EL (cell line): ENCODE measurements at places on chromosomes 7 and 10.
A peak's percentile ranks its signal among the peaks of the same experiment; 100 is the strongest.

DNA sequence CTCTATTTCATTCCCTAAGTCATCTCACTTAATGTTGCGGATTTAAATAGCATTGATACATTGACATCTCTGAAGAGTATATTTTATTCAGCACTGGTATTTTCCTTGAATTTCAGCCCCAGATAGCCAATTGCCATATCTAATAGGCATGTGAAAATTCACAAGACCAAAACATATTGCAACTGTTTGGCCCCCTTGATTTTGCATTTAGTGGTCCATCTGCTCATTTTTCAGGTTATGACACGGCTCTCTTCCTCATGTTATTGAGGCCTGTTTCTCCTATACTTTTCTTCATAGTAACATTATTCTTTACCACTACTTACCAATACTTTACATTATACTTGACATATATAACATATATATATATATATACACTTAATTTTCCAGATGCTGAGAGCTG lies 43.7 kb downstream of the MKLN1 start:
- no peak for DNase-seq

- DNase-seq: no peak
These were observed 72.9 kb downstream of the ADARB2 start for GRCh38 chr10:1664333-1664964.

DNA sequence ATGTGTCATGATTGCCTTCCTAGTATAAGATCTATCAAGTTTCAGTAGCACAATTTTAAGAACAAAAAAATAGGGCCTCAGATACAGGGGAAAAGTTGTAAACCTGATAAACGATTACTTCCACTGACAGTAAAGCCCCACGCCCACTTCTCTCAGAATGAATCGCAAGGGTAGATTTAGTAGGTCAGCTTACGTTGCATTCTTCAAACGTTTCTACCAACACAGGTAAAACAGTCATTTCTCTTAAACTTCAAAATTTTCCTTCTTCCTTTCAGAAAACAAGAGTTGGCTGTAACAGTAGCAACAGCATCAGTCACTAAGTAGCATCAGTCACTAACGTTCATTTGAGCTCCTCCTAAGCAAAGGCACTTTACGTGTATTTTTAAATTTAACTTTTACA lies 221.5 kb downstream of the ADAM12 start:
- DNase-seq: no peak

DNA sequence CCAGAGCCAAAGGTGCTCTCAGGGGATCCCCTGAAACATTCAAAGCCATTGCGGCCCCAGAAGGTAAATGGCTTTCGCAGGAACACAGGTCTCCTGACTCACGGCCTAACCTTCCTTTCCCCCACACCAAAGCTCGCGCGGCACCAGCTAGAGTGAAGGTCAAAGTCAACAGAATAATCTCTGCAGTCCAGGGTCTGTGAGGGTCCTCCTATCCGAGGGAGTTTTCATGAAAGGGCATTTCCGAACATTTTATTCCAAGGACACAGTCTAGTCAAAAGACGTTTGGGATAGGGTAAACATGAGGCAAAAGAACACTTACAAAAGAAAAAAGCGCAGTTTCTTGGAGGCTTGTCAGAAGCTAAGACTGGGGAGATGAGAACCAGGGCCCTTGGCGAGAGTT lies 559 bp upstream of the STEAP2 start:
- DNase-seq: no peak

DNA sequence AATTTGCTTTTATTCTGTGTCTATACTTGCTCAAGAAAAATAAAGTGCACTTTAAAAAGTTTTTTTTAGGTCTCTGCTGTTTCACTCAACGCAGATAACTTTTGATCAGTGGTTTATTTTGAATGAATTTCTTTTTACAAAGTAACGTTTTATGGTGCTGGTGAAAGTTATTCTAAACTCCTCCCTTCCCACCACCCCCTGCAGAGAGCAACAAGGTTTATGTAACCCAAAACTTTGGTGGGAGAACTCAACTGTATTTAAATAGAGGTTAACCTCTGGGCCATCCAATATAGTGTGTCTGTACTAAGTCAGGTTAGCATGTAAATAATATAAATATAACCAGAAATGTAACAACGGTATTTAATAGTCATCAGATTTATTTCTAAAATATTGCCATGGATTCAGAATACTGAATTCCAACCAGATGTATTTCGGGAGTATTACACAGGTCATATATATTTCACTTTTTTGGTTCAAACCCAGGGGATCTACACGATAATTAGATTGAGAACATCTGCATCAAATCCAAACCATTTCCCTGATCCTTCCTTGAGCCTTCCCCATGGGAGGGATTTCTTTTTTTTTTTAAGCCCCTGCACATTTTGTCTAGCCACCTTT lies 3.9 kb upstream of the CUX1 start:
- DNase-seq: no peak

DNA sequence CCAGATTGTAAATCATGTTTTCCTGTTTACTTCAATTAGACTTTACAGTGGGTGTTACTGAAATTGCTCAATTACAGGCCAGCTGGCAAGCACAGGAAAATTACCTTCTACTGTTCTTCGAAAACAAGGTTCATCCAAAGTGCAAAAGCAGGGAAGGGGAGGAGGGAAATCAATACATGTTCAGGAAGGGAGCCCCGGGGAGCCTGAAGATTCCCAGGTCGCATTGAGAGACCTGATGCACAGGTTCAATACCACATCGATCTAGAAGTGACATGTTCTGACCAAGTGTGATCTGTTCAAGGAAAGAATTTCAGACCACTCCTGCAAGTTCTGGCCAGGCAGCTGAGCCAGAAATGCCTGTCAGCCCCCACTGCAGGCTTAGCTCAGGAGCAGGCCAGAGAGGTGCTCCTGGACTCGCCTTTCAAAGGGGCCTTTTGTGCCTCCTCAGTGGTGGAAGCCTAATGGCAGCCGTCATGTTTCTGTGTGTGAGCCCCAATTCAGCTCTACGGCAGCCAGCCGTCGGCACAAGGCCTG lies 35.9 kb downstream of the FAM53B start:
- no peak for DNase-seq

DNA sequence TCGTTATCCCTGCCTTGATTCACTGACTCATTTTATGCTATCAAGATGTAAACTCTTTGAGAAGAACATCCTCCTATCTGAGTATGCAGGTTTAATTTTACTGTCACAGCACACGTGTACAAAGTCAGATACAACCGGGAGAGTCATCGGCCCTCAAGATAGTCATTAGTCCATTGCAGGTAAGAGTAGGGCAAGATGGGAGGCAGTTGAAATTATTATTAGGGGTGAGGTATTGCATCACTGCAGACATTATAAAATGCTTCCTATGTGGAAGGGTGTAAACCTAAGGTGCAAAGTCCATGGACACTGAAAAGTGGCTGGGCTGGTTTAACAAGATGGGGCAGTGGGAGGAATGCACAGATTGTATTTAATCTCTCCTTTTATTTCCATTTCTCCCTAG lies 113.7 kb downstream of the ARL4A start:
- DNase-seq: no peak

DNA sequence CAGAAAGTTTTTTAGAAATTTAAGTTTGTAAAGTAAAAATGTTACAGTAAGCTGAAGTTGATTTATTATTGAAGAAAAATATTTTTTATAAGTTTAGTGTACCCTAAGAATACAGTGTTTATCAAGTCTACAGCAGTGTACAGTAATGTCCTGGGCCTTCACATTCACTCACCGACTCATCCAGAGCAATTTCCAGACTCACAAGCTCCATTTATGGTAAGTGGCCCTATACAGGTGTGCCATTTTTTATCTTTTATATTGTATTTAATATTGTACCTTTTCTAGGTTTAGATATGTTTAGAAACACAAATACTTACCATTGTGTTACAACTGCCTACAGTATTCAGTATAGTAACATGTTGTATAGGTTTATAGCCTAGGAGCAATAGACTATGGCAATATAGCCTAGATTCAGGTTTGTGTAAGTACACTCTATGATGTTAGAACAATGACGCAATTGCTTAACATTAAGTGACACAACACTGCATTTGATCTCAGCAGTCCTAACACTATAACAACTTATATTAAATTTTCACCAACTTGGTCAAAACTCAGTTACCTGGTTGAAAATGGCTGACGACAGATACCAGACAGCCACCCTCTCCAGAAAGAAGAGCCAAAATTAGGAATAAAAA lies 45.7 kb downstream of the HIBADH start:
- no peak for DNase-seq

DNA sequence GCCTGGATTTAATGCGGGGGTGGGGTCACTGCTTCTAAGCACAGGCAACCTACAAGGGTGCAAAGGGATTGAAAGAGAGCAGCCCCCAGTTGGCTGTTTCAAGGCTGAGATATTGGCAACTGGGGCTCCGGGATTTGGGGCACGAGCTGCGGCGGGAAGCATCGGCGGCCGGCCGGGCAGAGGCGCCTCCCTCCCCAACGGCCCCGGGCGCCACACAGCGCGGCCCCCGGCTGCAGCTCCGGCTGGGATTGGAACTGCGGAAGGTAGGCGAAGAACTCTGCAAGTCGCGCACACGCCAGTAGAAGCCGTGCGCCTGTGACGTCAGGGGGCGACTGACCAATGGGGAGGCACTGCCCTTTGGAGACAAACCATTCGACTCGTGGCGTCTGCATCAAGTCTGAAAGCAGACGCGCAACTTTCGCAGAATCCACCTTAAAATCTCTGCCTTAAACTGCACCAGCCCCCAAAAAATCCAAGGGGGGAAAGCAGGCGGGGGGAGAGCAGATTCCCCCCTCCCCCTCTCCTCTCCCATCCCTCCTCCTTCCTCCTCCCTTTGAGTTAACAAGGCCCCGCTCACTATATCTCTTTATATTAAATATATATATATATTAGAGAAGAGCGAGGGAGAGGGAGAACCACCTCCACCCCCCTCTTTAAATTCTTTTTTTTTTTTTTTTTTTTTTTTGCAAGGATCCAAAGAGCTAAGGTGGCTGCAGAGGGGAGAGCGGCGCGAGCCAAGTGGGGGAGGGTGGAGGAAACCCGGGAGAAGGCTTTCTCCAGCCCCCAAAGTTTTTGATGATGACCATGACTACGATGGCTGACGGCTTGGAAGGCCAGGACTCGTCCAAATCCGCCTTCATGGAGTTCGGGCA lies at the start of gene DLX6:
Gene DLX6 (plus strand): TSS at position 371 of the 872 bp plus-strand sequence. CDS start 425 bp downstream, at position 796.
- DNase-seq: peak; percentile 20

- DNase-seq: no peak
These were observed 363.8 kb upstream of the SHH start for GRCh38 chr7:156176039-156176438.

DNA sequence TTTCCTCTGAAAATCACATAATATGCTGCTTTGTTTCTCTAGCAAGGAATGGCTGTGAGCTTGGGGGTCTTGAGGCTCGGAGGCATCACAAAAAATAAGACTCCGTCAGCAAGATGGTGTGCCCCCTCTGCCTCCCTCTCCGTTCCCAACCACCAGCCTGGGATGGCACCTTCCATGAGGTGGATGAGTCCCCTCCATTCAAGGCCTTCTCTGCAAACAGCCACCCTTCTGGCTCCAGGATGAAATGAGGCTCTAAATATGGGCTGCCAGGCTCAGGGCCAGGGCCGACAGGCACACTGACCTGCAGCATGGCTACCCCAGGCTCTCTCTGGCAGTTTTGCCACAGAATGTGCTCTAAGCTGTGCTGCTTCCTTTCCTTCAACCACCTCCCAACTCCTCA lies 521.5 kb downstream of the PTPRN2 start:
- DNase-seq: no peak

- no peak for DNase-seq
These were observed 452.4 kb upstream of the AKR1E2 start for GRCh38 chr10:4373612-4374011.

DNA sequence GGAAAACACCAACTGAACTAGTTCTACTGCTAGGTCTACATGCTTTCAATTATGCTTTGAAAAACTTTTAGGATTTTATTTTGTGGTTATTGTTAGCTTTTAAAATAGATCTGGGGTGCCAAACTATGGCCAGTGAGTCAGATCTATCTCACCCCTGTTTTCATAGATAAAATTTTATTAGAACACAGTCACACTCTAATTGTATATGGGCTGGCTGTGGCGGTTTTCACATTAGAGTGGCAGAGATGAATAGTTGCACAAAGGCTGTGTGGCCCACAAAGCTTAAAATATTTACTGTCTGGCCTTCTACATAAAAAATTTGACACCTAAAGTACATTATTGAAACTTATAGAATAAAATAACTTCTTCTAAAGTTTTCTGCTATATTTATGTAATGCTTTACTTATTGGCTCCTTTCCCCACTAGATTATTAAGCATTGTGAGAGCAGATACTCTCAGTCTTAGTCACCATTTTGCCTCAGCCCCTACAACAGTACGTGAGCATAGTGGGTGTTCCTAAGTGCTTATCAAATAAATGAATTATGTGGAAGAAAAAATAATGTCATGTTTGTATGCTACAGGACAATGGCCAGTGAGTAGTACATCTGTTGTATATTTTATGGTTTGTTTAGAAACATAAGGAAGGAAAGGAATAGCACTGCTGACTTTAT lies 5.4 kb upstream of the SUV39H2 start:
- peak; percentile 78 for DNase-seq

- no peak for DNase-seq
These were observed 18.4 kb upstream of the KLF14 start for GRCh38 chr7:130752424-130752823.

GRCh38 chr10:13219685-13220670 lies 14.2 kb downstream of the UCMA start:
- peak; percentile 19 for DNase-seq

GRCh38 chr10:57018452-57018851 lies 657.4 kb upstream of the ZWINT start:
- no peak for DNase-seq

GRCh38 chr10:110864662-110865140 lies 7.0 kb upstream of the PDCD4 start:
- DNase-seq: no peak

- no peak for DNase-seq
These were observed 416.2 kb upstream of the NFE2L3 start for GRCh38 chr7:25735674-25736242.

- no peak for DNase-seq
These were observed 143.8 kb upstream of the BMPER start for GRCh38 chr7:33761449-33762080.

GRCh38 chr10:50033481-50033880 lies 34.3 kb upstream of the WASHC2A start:
- DNase-seq: peak; percentile 62

DNA sequence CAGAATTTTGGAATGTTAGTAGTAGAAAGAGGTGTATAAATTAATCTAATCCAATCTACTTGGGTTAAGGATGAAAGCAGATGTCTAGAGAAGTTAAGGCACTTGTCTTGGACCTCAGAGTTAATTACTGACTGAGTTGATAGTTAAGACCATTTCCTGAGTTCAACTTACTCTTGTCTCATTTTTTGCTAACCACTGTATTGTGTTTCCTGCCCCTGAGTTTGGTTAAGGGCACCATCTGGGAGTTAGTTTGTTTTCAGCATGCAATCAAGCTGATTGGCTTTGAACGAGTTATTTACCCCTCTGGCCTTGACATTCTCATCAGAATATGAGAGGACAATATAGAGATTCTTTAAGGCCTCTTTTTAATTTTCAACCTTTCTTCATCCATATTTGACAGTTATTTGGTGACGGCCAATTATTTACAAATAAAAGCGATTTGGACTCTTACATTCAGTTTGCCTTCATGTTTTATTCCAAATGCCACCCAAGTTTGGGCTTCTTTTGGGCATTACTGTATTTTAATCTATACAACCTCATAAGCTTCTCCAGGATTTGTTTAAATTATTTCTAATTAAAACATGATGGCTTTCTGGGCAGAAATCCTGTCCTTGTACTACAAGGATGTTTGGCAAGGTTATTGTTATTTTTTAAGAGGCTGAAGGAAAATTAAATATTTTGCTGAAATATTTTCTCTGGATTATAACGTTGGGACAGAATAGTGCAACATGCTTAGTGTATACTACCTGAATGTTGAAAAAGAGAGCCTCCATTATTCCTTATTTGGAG lies 225.0 kb downstream of the CACNB2 start:
- DNase-seq: no peak
